ENCODE measurements at places on chromosomes 7 and 10.

DNA sequence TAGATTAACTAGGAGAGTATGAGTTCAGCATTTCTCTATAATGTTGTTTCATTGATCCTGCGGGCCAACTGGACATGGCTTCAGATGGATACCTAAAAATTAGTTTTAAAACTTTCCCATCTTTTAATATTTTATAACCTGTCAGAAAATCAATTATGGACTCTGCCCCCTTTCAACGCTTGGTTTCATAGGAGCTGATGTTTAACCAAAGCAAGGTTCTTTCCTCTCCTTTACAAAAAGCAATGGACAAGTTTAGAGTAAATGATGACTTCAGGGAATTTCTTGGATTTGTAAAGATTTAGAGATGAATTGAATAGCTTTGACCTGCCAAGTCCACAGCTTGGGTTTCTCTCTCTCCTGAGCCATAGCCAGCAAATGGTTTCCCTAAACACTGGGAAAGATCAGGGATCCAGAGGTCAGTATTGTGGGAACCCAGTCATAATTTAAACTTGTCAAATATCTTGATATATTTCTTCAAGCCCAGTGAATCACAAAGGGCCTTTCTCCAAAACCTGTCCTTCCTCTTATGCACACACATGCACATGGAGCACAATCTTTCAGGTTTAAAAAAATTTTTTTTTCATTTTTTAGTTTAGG lies 177.1 kb downstream of the EVX1 start:
- DNase-seq, result no peak

DNA sequence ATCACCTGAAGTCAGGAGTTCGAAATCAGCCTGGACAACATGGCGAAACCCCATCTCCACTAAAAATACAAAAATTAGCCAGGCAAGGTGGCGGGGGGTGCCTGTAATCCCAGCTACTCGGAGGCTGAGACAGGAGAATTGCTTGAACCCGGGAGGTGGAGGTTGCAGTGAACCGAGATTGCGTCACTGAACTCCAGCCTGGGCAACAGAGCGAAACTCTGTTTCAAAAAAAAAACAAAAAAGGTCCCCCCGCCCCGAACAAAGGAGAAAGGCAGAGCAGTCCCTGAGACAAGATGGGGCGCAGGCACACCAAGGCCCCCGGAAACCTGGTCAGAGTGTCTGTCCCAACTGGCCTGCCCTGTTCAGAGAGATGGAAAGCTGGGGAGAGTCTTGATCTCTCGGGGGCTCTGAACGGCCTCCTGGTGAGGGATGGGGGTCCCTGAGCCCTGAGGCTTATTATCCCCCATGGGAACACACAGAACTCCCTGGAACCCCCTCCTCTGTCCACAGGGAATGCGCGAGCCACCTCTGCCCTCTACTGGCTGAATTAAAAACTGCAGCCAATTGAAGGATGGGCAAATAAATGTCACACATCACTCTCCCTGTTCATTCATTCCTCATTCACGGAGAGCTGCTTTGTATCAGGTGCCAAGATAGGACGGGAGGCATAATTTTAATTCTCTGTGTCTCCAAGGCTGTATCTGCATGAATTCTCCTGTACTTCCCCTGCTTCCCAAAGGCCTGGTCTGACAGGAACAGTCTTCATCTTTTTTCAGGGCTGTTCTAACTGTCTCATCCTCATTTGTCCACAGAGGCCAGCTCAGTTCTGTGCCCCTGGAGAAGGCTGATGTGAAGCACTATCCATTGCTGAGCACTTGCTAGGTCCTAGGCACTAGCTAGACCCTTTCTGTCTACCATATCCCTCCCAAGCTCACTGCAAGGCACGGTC lies 28.9 kb downstream of the MAT1A start:
- DNase-seq, result no peak

DNA sequence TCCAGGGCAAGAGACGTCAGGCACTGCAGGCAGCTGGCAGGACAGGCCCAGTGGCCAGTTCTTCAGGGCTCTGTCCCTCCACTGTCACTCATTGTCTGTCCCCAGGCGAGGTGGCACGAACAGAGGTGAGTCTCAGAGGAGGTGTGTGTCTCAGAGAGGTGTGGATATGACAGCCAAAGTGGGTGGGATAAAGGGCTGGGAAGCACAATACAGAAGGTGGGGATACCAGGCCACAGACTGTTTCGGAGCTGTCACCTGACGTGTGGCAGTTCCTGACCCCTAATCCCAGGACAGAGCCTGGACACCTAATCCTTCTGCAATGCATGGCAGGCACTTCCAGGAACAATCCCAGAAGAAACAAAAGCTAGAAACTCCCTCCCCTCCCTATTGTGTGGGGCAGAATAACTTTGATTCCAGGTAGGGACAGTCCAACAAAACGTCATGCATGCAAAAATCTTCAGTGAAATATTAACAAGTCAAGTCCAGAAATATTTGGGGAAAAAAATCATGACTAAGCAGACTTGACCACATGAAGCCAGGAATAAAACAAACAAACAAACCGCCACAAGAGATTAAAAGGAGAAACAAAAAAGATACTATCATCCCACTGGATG lies 11.6 kb downstream of the KLRG2 start:
- DNase-seq, result no peak

GRCh38 chr10:102246261-102246660 lies 929 bp downstream of the GBF1 start:
- no peak for DNase-seq

Data from GOT3 (cell line).